ENCODE measurements at places on chromosomes 11 and 22.

- peak; percentile 56 for DNase-seq
These were observed 7.6 kb downstream of the CARS1 start for GRCh38 chr11:3049430-3050243.

DNA sequence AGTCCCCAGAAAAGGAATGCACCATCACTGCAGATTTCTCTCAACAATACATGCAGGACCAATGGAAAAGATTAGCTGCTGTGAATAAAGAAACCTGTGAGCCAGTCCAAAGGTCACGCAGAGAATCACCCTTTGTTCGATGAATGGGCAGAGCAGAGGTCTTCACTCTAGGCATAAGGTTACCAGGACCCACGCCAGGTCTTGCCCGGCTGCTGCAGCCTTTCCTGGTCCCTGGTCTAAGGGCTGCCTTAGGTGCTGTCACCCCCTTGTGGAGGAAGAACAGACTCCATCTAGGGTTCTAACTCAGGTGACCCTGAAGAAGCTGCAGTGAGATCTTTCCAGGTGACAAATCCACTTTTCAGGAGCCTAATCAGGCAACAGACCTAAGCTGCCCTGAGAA is 29.0 kb upstream of the NAP1L4 start:
- no peak for DNase-seq

DNA sequence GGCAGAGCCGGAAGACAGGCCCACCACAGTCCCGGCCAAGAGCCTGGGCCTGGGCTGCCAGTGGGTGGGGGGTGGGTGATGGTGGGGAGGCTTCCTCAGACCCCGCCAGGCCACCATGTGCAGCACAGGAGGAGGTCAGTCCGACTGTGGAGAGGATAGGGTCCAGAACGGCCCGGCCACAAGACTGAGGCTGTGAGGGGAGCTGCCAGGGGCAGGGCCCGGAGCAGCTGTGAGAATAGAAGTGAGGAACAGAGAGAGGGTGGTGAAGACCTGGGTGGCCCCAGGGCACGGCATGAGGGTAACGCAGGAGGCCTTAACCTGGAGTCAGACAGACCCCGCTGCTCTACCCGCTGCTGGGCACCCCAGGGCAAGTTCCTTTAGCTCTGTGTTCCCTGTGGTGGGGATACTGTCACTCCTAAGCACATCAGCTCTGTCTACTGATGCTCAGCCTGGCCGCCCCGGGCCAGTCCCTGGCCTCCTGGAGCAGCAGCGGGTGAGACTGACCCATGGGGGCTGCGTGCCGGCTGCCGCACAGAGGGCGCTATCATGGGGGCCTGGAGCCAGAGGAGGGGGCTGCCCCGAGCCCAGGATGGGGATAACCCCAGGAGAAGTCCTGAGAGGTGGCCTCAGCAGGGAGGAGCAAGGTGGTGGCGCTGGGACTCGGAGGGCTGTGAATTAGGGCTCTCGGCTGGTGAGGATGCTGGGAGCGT is 1.7 kb downstream of the FERMT3 start:
- DNase-seq = no peak

- no peak for DNase-seq
These were observed 2.5 kb upstream of the SORL1 start for GRCh38 chr11:121449626-121450025.

GRCh38 chr11:24496386-24496735 is 492 bp upstream of the LUZP2 start:
- DNase-seq = no peak

DNA sequence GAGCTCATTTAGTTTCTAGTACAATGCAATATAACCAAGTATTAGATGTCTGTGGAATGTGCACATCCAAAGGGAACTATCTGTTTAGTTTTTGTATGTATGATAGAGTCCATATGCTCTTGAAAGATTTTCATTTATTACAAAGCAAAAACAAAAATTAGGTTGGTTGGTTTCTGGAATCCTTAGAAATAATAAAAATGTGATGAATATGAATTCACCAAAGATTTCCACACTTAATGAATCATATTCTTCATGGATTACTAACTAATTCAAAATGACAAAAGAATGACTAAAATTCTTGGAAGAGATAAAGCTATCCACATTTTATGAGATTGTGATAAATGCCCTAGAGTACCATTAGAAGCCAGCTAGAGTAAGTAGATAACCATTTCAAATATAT is 261.1 kb downstream of the SBF2 start:
- no peak for DNase-seq

DNA sequence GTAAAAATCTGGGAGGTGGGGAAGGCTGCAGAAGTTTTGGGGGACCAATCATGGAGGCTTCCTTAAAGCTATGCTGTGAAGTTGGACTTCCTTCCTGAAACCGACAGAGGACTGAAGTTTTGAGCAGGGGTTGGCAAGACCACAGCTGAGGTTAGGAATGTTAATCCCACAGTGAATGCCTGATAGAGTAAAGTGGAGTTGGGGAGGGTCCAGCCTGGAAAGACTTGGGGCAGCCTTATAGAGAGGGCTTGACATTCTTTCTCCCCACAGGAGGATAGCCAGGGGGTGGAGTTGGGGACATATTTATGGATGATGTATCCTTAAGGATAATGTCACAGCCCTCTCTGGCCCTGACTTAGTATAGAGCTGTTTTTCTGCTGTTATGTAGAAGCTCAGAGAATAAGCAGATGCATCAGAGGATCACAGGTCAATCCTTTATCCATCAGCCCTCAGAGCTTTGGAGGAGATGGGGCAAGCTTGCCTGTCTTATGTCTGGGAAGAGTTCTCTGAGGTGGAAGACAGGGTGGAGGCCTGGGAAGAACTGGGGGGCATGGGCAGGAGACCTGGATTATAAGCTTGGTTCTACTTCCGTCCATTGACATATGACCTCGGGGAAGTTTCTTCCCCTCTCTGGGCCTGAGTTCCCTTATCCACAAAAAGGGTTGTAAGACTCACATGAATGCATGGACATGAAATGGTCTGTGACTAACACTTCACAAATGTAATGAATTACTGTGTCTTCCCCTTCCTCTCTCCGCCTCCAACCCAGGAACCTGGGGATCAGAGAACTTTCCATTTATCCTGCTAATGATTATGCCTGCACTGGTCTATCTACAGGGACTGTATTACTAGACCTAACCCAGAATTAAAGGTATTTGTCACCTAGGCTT is 317.8 kb downstream of the MIAT start:
- DNase-seq = no peak

DNA sequence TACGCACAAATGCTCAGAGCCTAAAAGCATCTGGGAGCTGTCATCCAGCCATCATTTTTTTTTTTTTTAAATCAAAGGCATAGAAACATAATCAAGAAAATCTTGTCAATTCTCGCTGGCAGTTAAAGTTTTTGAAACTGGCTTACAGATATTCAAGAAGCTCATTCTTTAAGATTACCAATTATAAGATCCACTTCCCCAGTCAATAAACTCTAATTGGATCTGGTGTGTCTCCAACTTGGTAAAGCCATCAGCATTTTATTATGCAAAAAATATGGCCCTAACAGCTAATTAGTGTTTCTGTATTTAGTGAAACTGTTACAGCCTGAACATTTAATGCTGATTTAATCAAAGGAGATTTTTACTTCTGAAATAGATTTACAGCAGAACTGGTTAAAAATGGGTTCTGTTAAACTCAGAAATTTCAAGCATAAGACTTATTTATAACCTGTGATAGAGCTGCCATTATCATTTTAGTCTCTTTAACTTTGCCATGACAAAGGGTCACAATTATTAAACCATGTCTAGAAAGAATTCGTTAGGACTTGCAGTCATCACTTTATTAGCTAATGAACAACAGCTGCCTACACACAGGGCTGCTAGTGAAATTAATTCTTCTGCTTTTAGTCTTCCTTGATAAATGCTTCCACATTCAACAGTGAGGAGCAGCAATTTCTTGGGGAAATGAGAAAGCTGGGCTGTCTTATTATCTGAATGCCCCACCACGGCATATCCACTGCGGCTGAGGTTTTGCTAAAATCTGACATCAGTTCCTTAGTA is 176.4 kb upstream of the PITPNB start:
- DNase-seq = no peak

- DNase-seq = no peak
These were observed 2.0 kb downstream of the GTF2H1 start for GRCh38 chr11:18324381-18324780.

- no peak for DNase-seq
These were observed 437.5 kb downstream of the NTM start for GRCh38 chr11:131807876-131808275.

GRCh38 chr22:23010430-23010829 is 59.9 kb upstream of the GNAZ start:
- DNase-seq = no peak

DNA sequence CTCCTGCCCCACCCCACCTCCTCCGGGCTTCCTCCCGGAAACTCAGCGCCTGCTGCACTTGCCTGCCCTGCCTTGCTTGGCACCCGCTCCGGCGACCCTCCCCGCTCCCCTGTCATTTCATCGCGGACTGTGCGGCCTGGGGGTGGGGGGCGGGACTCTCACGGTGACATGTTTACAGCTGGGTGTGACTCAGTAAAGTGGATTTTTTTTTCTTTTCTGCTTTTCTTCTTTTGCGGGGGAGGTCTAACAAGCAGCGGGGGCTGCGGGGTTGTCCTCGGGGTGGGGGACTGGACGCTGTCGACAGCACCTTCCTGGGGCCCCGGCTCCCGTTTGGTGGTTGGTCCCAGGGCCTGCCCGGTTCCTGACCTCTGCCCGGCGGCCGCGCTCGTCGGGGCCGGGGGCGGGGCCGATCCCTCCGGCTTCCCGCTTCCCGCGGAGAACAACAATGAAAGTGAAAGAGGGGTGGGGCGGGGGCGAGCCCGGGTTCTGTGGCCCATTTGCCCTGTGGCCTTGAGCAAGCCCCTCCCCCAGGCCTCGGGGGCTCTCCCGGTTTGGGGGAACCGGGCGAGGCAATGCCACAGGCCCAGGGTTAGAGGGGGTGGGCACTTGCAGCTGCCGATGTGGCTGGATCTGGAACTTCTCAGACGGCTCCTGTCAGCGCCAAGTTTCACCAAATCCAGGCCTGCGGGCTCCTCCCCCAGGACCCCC is 975 bp upstream of the MDK start:
- DNase-seq = peak; percentile 83
